ENCODE measurements at places on chromosomes 13 and 19.

DNA sequence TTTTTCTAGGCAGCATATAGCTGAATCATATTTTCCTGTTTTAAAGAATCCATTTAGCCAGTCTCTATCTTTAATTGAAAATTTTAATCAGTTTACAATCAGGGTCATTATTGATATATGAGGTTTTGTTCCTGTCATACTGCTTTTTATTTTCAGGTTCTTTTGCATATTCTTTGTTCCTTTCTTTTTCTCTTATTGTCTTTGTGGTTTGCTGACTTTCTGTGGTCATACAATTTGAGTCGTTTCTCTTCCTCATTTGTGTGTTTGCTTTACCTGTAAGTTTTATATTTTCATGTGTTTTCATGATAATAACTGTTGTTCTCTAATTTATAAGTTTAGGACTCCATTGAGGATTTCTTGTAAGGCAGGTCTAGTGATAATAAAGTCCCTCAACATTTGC lies 812.6 kb downstream of the DACH1 start:
- DNase-seq = no peak

DNA sequence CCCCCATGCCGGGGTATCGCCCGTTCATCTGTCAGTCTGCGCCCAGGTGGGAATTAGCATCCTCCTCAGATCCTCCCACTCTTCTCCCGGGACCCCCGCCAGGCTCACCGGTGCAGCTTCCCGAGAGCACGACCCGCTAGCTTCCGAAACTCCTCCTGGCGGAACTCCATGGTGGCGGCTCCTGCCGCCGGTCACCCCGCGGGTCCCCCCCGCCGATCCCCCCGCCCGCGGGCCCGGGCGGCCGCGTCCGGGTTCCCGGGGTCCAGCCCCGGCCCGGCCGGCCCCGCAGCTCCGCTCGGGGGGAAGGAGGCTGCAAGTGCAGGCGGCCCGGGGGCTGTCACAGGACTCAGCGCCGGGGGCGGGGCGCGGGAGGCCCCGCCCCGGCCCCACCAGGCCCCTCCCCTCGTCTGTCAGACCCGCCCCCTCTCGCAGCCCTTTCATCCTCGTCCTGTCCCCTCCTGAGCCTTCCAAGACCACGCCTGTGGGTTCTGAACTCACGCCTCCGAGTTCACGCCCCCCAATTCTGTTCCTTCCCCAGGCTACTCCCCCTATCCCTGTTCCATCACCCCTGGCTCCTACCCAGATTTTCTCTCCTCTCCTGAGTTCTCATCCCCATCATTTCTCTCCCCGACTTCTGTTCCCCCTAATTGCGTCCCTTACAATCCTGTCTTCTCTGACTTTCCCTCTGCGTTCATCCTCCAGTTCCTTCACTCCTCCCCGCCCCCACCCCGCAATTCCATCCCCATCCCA lies at the start of gene SLC17A7:
TSS of gene SLC17A7 (minus strand) at position 318 of the 750 bp plus-strand sequence. CDS start at position 170, 148 bp downstream.
- peak; percentile 69 for DNase-seq

DNA sequence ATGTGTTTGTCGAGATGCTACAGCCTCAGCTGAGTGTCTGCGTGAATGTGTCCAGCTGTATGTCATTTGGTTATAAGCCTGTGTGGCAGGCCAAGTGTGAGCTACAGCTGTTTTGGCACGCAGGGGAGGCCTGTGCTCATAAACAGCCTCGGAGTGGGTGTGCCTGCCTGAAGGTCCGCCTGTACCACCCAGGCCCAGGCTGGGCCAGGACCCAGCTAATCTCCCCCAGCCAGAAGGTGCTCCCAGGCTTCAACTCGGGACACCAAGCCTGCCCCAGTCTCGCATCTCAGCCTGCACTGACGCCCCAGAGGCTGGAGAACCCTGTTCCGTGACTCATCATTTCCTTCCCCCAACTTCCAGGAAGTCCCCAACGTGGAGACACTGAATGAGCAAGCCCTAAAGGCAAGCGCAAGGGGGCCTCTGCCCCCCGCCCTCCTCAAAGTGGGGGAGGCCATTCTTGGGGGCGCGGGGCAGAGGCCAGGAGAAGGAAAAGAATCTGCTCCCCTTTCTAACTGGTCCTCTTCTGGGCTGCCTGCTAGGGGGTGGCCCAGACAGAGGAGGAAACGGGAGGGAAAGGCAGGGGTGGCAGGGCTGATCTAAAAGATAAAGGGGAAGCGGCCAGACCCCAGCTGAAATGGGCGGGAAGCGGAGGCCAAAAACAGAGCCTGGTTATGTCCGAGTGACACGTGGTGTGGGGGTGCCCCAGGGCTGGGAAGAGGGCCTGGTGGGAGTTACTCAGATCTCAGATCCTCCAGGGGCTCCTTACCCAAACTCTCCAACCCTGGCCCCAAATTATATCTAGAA lies 2.0 kb downstream of the SLC1A5 start:
- peak; percentile 89 for DNase-seq

DNA sequence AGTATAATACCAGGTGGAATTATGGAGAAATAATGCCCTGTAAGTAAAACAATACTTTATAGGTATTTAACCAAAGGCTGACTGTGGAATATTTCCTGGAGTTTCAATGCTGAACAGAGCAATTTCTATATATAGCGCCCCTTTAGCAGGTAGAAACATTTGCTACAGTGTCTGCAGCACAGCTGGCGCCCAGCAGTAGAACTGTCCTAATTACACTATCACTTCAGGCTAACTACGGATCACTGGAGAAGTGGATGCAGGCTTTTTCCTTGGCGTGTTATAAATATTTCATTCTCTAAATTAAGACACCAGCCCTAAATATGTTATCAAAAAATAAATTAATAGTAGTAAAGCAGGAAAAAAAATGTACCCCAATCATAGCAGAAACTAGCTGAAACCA lies 3.1 kb downstream of the SHISA2 start:
- DNase-seq = no peak

GRCh38 chr19:54345938-54346386 lies 7.0 kb upstream of the LILRA4 start:
- DNase-seq = no peak

DNA sequence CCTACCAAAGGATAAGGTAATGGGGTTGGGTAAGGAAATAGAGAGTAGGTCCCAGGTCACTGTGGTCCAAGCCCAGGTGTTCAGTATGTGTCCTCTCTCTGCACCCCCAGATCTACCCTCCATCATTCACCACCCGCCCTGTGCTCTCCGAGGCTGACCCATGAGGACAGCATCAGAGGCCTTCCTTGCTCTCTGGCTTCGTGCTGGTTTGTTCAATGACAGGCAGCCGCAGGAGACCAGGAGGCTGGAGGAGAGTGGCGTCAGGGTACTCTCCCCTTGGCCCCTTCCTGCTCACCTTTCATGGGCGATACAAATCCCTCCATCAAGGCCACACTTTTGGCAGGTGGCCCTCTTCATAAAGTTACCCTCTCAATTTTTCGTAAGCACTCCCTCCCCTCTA lies 1.7 kb downstream of the TUBA3C start:
- no peak for DNase-seq

DNA sequence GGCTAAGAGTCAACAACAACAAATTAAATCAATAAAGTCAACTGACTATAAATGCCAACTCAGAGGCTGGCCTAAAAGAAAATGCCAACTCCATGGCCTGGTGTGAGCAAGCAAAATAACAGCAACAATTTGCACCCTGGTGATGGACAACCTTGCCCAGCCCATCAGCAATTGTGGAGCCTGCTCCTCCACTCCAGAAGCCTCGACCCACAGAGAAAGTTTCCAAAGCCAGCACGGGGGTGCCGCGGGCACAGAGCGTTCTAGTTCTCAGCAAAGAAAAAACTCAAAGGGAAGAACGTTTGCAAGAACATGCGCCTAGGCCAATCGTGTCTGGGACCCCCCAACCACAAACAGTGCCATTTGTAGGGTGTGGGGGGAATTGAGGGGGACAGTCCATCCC lies 11.3 kb downstream of the EPS15L1 start:
- DNase-seq = no peak
